ENCODE measurements at places on chromosomes 2 and 18.
A peak's percentile ranks its signal among the peaks of the same experiment; 100 is the strongest.

DNA sequence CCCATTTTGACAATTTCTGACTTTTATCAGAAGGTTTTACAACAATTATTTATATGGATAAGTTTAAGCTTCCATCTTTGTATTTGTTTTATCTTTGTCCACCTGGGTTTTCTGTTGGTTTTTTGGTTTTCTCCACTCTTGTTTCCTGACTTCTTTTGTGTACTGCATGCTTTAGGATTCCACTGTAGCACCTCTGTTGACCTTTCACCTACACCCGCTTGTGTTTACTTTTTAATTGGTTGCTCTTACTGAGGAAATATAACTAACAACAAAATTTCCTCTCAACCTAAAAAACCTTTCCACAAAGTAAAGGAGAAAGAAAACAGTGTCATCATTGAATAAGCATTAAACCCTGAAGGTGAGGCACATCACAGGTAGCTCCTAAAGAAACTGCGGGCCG lies 39.8 kb upstream of the TTR start:
- no peak for DNase-seq

DNA sequence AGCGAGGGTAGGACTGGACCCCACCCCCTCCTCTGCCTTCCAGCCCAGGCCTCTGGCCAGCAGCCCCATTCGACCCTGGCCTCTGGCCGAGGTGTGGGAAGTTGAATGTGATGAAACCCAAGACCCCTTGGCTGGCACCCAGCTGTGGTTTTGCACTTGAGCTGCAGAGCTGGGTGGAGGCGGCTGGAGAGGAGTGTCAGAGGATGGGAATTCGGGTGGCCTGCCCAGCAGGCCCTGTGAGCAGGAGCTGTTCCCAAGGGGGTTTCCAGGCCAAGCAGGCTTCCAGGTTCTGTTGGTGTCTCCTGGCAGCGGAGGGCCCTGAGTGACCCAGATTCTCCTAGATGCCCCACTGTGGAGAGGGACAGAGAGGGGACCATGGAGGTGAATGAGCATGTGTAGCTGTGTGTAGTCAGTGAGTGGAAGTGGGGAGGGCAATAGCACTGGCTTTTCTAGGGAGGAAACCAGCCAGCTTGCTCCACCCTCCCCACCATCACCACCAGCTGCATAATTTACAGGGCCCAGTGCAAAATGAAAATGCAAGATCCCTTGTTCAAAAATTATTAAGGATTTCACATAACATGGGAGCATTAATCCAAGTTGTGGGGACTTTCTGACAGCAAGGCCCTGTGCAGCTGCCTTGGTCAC lies 172.2 kb upstream of the HAAO start:
- peak; percentile 95 for DNase-seq

DNA sequence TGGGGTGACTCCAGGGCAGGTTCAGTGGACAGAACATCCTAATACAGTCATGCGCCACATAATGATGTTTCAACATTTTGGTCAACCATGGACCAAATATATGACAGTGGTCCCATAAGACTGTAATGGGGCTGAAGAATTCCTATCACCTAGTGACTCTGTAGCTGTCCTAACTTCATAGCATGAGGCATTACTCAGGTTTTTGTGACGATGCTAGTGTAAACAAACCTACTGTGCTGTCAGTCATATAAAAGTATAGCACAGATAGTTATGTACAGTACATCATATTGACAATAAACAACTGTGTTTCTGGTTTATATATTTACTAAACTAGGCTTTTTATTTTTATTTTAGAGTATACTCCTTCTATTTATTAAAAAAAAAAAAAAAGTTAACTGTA lies 87.1 kb downstream of the CACNB4 start:
- no peak for DNase-seq

- peak; percentile 22 for DNase-seq
Observed at GRCh38 chr18:6719910-6720683, 9.4 kb upstream of the ARHGAP28 start.

GRCh38 chr2:215507136-215507535 lies 71.3 kb upstream of the FN1 start:
- no peak for DNase-seq

- DNase-seq: peak; percentile 98
Observed at GRCh38 chr2:20231598-20232026, 6.7 kb upstream of the SDC1 start.

DNA sequence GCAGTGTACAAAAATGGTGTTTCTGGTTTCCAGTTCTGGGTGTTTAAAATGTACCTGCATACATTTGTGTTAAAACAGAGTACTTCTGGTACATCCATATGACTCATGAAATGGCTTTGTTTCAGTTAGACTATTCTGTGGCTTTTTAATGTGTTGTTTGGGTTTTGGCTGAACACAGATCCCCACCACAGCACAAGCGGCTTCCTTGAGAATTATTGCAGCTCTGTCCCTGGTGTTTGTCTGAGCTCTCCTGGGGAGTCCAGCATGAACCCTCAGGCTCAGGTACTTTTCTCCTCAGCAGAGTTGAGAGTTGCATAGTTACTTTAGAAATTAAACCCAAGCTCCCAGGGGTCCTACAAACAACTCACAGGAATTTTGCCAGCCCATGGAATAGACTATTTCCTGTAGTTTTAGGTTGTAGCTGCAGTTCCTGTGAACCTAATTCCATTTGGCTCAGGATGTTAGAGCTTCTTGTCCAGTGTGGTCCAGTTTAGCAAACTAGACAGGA lies 64.8 kb upstream of the EML6 start:
- no peak for DNase-seq

DNA sequence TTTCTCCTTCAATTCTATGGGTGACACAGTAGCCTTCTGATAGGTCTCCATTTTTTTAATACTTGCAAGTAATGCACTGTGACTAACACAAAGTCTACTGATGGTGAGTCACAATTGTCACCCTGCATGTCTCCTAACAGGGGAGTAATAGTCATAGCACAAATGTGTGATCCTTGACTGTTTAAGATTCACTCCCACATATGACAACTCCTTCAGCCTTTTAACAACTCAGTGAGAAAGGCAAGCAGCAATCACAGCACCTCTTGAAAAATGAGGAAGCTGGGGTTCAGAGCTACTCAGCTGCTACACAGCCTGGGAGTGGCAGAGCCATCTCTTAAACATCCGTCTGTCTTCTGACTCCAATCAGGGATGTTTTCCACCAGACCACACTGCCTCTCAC lies 63.8 kb downstream of the EHD3 start:
- peak; percentile 91 for DNase-seq

- no peak for DNase-seq
Observed at GRCh38 chr2:104620801-104621200, 233.1 kb upstream of the POU3F3 start.

GRCh38 chr2:172079838-172080640 lies 5.3 kb upstream of the DLX1 start:
- peak; percentile 28 for DNase-seq

DNA sequence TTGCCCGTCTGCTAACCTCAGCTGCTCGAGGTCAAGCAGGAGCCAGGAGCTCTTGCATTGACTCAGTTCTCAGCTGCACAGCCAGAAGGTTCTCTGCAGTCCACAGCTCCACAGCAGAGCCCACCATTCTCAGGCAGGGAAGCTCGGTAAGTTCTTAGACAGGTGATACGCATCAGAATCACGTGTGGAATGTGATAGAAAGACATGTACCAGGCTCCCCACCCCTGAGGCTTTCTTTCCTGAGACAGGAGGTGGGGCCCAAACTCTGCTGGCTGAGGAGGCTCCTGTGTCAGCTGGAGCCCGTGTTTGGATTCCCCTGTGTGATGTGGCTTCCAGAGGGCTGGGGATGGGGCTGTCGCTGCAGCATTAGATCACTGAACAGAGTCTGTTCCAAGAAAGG lies 28.0 kb downstream of the DIPK1C start:
- peak; percentile 13 for DNase-seq

DNA sequence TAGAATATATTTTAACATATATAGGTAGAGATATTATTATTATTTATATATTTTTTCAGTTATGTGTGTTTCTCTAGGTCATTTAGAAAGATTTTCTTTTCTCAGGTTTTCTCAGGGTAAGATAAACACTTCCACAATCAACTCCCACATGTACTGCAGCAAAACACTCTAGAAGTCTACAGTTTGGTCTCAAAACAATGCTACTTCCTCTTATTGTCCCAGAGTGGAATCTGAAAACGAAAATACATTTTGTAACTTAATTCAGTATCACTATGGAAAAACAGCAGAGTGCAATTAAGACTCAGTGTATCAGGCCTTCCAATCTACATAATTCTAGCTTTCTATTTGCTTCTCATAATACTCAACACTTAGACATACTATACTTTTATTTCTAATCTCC lies 190.1 kb upstream of the SLC35G4 start:
- no peak for DNase-seq

DNA sequence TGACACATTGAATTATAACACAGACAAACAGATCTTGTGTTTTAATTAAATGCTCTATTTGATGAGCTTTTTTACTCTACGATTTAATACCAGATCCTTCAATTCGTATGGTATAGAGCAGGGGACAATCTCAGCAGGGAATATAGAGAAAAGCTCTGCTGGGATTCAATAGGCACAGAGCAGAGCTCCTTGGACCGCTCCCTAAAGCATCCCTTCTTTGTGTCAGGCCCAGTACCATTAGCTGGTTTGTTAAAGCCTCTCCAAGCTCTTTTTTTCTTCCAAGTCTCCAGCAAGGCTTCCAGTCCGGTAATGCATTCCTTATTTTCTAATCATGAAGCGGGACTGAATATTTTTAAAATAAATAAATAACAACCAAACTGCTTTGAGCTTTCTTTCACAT lies 466.0 kb downstream of the NR4A2 start:
- DNase-seq: no peak

GRCh38 chr2:105862843-105863242 lies 118.1 kb downstream of the NCK2 start:
- no peak for DNase-seq

- DNase-seq: no peak
Observed at GRCh38 chr2:44894058-44894457, 47.4 kb upstream of the SIX3 start.

DNA sequence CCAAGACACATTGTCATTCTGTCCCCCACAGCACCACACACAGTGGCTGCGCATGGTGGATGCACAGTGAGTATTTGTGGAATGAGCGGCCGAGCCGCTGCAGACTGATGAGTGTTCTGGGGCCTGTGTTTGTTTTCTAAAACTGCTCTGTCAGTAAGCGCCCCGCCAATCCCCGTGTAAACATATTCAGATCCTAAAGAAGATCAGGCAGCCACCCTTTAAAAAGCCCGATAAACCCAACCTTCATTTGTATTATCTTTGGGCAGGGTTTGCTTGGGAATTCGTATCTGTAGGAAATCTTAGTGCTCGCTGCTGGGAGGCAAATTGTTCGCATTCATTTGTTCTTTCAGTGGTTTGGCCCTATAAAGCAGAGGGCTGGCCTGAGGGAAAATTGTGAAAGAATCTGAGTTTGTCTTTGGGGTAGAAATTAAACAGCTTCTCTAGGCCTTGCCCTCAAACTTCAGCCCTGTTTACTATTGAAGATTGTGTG lies 68.6 kb downstream of the TGOLN2 start:
- peak; percentile 30 for DNase-seq

GRCh38 chr2:68345129-68345875 lies 19.8 kb upstream of the PLEK start:
- no peak for DNase-seq

- DNase-seq: no peak
Observed at GRCh38 chr2:161063946-161064306, 96.3 kb upstream of the TANK start.

DNA sequence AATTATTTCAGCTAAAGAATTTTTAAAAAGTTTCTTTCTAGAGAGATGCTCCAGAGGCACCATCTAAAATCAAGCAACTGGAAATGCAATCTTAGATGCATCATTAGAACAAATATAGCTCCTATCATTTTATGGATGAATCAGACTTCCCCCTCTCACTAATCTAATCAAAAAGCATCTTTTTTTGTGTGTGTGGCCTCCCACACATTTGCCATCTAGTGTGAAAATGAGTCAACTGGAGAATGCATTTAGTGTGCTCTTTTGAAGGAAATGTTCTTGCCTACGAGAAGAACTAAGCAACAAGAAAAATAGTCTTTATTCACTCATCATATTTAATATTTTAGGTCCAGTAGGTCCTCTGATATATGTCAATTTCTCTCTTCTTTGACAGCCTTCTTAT lies 39.5 kb upstream of the FIGN start:
- peak; percentile 56 for DNase-seq

DNA sequence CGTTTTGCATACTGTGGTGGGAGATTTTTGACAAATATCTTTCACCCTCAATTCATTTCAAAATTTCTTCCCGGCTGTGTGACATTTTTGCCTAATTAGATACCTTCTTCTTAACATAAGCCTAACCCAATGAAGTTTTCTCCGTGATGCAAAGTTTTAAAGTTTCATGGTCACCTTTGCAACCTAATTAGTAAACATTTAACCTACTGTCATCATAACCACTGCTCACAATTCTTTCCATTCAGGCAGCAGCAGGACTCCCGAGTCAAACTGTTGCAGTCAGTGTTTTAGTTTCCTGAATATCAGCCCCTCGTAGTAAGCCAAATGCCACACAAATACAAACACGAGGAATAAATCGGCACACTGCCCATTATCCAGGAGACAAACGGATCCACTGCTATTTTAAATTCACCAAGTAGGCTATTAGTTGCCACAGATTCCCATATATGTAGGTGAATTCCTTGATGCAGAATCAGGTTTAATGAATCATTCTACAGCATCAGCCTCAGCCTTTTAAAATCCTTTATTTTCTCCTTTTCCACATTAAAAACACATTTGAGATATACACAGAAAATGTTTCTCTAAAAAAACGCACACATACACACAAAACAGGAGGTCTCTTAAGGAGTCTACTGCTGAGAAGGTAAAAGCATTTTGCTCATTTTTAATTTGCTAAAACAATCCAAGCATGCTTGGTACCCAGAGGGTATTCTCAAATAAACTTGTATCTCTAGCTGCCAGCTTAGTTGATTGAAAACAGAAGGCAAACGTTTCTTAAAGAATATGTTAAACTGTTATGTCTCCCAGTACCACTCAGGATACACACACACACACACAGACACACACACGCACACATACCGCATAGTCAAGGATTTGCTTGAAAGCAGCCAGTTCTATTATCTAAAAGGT lies 106.5 kb upstream of the KCTD1 start:
- peak; percentile 11 for DNase-seq

DNA sequence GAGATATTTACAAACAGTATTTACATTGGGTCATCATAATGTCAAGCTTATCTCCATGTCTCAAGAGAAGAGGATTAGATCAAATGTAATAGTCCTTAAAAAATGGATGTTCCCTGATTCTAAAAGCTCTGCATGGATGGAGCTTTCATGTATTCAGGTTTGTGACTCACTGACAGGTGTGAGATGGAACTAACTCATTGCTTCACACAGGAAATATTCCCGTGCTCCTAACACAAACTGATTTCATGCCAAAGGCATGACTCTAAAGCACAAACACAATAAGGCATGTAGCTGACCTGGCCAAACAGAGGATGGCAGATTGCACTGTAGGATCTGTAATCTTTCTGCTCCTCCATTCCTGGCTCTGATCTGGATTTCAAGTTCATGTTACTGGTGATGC lies 110.0 kb downstream of the ALK start:
- peak; percentile 89 for DNase-seq
